ENCODE measurements at places on chromosomes 7 and 10.

- no peak for DNase-seq
Observed at GRCh38 chr10:64036321-64036930, 515.2 kb downstream of the REEP3 start.

- DNase-seq: no peak
Observed at GRCh38 chr10:101607124-101607523, 19.0 kb downstream of the DPCD start.

- DNase-seq: no peak
Observed at GRCh38 chr10:125472010-125472607, 210.9 kb downstream of the TEX36 start.

DNA sequence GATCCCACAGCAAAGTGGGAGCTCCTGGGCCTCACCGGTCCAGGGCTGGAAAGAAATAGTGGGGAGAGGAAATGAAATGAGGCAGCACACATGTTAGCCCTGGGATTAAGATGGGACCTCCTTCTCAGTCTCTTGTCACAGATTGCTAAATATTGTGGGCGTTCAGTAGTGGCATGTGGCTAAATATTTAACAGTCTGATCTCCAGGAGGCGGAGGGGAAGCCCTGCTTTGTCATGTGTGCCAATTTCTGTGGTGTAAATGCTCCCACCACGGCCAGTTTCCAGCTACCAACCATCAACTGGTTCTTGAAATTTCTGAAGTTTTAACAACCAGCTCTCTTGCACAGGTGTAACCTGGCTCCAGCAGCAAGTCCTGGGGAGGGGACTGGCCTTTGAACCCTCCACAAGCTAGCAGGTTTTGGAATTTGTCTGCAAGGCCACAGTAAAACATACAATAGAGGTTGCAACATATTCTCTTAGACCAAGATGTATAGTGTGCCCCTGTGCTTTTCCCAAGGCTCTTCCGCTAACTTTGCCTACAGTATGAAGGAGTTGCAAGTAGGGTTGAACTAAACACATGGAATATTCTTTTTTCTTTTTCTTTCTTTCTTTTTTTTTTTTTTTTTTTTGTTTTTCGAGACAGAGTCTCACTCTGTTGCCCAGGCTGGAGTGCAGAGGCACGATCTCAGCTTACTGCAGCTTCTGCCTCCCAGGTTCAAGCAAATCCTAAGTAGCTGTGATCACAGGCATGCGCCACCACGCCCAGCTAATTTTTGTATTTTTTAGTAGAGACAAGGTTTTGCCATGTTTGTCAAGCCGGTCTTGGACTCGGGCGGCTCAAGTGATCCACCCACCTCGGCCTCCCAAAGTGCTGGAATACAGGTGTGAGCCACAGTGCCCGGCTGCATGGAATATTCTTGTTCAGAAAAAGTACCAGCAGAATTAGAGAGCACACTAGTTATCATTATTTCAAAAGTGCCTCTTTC, 103.1 kb upstream of the PCBD1 start:
- no peak for DNase-seq

DNA sequence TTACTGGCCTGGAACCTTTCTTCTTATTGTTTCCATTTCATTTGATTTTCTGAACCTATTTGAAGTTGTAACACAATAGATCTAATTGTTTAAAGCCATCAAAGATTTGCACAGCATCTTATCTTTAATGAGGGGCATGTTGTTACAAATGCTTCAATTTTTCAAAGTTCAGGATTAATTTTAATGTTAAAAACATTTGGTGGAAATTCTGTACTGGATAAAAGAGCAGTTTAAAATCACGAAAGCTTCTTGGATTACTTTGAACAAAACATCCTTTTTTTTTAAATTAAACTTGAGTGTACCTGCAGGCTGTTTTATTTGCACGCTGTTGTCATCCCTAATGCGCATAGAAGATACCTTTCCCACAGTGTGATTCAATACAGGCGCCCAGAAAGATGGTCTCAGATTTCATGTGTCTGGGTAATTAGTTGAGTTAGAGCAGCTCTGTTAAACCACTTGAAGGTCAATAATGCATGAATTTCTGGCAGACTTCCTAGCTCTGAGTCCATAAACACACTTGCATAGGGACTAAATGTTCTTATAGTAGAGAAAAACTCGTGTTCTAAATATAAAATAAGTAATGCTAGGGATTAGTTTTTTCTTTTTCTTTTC, 29.3 kb upstream of the DDX50 start:
- no peak for DNase-seq

DNA sequence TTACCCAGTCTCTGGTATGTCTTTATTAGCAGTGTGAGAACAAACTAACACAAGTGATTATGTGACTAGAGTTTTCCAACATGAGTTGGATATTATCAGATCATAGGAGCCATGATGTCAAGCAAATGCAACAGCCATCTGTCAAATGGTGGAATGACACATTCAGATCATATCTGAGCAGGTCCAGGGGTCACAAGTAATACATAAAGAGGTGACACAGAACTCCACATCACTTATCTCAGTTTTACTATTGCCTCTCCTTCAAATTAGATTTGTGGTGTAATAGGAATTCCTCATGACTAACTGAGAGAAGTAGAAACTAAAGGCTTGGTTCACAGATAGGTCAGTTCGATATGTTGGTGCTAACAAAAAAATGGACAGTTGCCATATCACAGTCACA, 12.2 kb upstream of the SAMD9L start:
- DNase-seq: no peak

DNA sequence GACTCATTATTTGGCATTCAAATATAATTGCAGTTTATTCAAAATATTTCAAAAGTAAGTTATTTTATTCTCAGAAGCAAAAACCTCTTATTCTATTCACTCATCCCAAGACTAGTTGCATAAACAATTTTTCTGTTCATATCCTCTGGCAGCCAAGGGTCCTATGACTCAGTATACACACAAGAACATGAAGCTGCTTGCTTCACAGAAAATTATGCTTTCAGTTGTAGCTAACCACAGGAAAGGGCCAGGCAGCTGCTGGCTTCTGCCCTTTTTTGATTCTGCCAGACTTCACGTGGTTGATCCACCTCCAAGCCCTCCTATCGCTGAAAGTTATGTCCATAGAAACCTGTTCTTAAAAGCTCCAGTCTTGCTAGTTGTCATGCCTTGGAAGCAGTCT, 108.8 kb downstream of the ABCA13 start:
- DNase-seq: no peak

DNA sequence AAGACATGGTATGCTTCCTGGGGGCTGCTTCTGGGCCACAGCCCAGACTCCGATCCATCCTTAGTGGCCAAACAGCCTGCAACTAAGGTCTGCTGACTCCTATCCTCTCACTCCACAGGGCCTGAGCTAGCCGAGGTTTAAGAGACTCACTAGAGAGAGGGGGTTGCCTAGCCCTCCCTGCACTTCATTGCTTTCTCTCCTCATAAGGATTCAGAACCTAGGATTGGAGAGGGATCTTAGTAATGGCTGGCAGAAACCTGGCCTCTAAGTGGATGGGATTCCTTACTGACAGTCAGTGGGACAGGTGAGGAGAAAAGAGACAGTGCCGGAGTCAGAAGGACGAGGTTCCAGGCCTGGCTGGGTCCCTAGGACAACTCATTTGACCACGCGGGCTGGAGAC, 8.2 kb upstream of the DDIT4 start:
- DNase-seq: no peak

DNA sequence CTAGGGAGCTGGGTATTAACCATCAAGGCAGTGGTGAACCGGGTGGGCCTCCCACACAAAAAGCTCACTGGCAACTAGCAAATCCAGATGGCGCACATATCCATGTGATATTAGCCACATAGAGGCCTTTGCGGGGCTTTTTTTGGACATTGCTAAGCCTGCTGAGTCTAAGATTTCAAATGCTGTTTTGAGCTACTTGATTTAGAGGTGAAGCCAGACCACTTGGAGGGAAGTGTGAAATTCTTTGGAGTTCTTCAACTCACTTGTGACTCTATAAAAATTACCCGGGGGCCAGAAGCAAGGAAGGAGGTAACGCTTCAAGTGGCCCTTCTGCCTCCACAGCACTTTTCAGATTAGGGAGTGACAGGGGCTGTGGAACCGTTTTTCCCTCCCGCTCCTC, 619.8 kb upstream of the GALNT17 start:
- no peak for DNase-seq

- DNase-seq: no peak
Observed at GRCh38 chr7:25622695-25623094, 394.4 kb upstream of the NPVF start.

DNA sequence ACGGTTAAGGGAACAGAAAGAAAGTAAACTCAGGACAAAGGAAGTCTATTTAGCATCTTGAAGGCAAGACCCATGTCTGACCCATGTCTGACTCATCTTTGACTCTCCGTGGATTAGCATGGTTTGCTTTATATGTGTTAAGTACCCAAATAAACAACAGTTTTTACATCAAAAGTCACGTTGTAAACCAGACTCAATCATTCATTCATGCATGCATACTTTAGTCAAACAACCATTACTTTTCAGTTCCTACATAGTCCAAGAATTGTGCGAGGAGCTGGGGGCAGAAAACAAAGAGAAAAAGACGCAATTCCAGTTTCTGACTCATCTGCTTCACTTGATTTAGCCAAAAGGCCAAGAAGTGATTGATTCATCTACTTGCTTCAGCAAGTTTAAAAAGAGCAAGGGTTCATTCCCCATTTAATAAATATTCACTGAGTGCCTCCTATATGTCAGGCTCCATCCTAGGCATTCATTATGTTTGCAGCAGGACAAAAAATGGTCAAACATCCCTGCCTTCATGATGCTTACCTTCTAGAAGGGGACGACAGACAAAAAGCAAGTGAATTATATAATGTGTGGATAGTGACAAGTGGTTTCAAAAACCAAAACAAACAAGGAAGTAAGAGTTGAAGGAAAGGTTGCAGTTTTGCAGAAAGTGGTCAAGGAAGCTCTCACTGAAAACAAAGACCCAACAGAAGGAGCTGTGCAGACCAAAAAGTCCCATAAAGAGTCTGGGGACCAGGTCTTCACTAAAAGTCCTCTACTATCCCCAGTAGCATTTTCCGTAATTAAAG, 116.2 kb downstream of the FAM107B start:
- DNase-seq: no peak

GRCh38 chr7:14236834-14237233, 247.4 kb upstream of the ETV1 start:
- no peak for DNase-seq

GRCh38 chr7:40493609-40494051, 358.8 kb downstream of the SUGCT start:
- no peak for DNase-seq

DNA sequence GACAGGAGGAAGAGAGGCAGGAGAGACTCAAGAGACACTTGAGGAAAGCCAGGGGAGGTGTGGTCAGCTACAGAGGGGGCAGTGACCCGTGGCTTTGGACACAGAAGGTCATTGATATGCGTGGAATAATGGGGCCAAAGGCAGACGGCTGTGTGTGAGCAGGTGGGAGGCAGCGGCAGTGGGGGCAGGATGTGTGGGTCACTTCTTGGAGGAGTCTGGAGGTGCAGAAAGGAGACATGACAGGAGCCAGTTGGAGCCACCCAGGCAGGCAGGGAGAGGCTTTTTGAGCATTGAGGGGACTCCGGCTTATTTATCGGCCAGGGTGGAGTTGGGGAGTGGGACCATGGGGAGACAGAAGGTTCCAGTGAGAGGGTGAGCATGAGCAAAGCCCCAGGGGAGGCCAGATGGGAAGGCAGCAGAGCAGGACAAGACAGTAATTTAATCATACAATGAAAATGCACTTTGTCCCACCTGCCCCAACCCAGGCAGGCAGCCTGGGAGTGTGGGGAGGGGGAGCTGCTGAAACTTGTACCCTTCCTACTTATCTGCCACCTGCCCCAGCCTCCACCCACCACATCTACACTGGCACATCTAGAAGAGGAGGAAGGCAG, 5.0 kb downstream of the LDB3 start:
- DNase-seq: no peak

- no peak for DNase-seq
Observed at GRCh38 chr7:111240371-111240770, 149.4 kb downstream of the LRRN3 start.

- DNase-seq: no peak
Observed at GRCh38 chr7:113113912-113114311, 4.4 kb downstream of the SMIM30 start.

Data from CD4-positive, alpha-beta T cell treated with Interleukin-6 at 100 ng/mL for 8 hours (primary cell).